Esophagus squamous epithelium (tissue), 5 donors: ENCODE measurements at places on chromosomes 12 and 14. TPM values are rescaled to one million over a fixed set of nuclear protein-coding genes. Genes with fewer than 3 reads are reported as not detected.

The CCND2 gene
- 13.9 TPM for total RNA-seq

The AQP5 gene
- total RNA-seq, result 42.2 TPM

The HOXC6 gene
- 0.30 TPM for total RNA-seq

The SLC22A17 gene
- total RNA-seq, result 9.2 TPM

The RBMS2 gene
- total RNA-seq, result 16.8 TPM

The LRRC10 gene
- total RNA-seq, result not detected

The CLEC4D gene
- total RNA-seq, result 0.19 TPM

The GLI1 gene
- total RNA-seq, result not detected

DNA sequence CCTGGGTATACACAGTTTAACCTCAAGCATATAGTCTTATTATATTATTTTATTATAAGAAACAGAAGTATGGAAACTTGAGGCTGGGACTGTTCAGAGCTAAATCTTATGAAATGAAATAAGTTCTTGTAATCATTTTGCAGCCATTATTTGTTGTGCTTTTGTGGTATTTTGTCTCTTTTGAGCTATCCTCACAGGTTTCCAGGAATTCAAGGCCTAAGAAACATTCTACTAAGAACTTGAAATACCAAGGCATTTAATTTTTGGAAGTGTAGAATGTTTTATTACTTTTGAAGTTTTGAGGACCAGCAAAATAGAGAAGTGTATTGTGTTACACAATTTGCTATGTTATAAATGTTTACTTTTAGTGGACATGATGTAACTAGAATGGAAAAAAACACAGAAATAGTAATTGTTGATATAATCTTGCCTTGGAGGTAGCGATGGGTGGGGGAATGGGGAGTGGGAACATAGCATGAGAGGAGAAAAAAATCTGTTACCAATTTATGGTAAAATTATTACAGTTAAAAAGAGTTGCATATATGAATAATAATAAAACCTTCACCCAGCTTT, 81.7 kb downstream of the CRADD start:
- no peak for DNase-seq

DNA sequence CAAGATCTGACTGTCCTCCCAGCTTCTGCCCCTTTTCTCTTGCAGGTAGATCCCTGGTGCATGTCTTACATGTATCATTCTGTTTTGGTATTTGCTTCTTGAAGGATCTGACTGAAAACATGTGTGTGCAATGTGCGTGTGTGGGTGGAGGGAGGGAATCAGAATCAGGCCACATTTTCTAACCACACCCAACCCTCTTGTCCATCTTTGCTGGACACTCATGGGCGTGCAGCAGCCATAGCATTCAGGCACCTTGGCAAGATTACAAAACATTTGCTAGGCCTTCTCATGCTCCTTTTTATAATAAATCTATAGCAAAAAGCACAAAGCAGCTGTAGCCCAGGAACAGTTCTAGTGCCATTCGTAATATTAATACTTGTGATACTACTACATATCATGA, 233.6 kb upstream of the E2F7 start:
- DNase-seq, result no peak

DNA sequence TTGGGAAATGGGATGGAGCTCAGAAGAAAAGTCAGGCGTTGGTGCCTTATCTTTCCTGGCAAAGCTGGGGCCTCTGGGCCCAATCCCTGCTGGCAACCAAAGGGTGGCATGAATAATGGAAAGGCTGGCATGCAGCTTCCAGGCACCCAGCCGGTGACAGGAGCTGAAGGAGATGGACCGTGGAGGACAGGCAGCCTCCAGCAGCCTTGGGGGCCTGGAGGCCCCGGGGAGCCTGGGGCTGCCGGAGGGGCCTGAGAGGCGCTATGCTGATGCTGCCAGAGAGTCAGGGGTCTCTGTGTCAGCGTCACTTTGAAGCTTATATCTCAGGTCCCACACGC, 38.2 kb upstream of the EML1 start:
- no peak for DNase-seq

DNA sequence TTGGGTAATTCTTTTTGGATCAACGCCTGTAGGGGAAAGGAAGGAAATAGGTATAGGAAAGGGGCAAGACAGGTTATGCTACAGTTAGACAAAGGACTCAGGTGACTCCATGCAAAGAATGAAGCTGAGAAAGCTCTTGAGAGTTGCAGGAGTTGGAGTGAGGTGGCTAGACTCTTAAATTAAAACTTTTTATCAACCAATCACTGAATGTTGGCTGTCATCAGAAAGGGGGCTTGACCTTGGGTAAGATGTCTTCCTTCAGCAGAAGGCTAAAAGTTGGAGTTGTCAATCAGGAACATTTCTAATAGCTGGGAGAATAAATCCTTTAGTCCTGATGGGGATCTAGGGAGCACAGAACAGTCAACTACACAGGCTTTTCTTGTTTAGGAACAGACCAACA, 595.4 kb downstream of the SLC16A7 start:
- DNase-seq, result no peak

DNA sequence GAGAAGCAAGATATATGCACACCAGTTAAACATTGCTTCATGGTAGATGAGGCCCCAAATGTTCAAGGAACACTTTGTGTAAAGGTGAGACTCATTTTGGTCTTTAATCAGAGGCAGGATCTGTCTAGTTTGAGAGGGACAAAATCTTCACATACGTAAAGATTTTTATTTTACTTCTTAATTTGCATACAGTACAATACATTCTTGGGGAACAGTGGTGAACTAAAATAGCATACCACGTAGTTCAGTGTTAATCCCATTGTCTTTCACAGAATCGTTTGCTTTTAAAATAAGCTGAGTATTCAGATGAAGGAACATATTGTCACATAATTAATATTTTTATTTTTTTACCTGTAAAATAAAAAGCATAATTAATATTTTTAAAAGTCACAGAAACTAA, 43.3 kb downstream of the GPATCH2L start:
- no peak for DNase-seq

DNA sequence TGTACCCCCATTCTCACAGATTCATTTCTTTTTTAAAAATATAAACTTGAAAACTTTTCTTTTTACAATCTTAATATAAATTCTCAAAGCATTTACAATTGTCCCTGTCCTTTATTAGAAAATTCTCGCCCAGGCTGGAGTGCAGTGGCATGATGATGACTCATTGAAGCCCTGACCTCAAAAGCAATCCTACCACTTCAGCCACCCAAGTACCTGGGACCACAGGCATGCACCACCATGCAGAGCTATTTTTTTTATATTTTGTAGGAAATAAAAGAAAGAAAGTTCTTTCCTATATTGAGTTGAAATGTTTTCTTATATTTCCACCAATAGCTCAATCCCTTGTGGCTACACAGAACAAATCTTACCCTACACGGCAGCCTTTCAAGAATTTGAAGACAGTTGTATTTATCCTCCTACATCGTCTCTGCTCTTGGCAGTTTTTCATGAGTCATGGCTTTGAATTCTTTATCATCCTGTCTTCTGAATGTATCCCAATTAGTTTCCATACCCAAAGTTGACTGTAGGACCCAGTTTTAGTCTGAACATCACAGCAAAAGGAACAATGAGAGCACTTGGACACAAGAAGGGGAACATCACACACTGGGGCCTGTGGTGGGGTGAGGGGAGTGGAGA, 52.4 kb downstream of the SYT1 start:
- DNase-seq, result no peak

GRCh38 chr14:106051796-106052195, 525.4 kb downstream of the TMEM121 start:
- no peak for DNase-seq

DNA sequence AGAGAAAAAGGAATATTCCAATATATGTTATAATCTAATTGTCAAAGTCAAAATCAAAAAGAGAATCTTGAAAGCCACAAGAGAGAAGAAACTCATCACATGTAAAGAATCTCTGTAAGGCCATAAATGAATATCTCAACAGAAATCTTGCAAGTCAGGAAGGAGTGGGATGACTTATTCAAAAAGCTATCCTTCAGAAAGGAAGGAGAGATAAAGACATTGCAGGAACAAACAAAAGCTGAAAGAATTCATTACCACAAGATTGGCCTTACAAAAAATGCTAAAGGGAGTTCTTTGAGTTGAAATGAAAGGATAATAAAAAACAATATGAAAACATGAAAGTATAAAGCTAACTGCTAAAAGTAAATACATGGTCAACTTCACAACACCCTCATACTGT, 286.8 kb downstream of the LRIG3 start:
- DNase-seq, result no peak

GRCh38 chr12:58541300-58541690, 379.0 kb downstream of the LRIG3 start:
- DNase-seq, result no peak

DNA sequence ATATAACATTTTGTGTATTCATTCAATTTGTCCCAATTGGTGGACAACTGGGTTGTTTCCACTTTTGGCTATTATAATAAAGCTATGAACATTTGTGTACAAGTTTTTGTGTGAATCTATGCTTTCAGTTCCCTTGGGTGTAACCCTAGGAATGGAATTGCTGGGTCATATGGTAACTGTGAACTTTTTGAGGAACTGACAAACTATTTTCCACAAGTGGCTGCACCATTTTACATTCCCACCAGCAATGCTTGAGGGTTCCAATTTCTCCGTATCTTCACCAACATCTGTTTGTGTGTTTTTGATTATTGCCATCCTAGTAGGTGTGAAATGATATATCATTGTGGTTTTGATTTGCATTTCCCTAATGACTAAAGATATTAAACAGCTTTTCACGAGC, 13.0 kb downstream of the LPCAT3 start:
- DNase-seq, result no peak
